ENCODE measurements at places on chromosomes 7 and 10.

- DNase-seq, result no peak
Measured at GRCh38 chr10:11658801-11659368, 47.4 kb upstream of the USP6NL start.

GRCh38 chr10:131703941-131704340 is 196.9 kb upstream of the PPP2R2D start:
- DNase-seq, result no peak

DNA sequence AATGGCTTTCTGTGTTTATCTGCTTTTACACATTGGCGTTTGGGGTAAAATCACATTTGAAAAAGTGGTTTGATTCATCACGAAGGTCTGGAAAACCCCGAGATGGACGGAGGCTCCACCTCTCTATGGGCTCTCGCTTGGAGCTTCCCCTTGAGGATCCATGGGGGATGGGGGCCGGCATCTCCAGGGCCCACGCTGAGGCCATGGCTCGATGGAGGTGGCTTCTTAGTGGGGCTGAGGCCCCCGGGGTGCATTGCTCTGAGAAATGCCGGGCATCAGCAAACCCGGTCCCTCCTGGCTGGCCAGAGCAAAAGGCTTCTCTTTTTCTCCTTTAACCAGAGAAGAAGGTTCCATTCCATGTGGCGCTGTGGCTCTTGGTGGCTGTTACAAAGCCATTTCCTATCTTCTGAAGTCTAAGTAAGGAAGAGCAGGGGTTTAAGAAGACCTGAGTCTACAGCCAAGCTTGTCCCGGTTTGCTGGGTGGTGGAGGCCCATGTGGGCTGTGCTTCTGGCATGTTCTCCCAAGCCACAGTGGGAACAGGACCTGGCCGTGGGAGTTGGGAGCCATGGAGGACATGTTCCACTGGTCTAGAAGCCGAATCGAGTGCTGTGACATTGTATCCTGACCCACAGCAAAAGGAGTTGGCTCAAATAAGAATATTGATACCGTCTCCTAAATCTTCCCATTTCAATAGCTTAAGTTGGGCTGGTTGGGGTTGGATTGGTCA is 243.5 kb upstream of the PITRM1 start:
- DNase-seq, result no peak

DNA sequence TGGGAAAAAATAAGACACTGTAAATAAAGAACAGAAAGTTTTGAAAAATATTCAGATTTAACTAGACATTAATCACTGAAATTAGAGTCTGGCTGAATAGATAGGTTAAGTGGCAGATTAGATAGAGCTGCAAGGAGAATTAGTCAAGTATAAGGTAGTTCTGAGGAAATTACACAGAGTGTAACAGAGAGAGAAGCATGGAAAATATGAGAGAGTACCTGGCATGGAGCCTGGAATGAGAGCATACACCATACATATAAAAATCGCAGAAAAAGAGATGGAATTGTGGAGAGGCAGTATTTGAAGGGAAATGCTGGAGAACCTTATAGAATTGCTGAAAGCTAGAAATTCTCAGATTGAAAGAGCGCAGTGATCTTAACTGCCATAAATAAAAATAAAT is 46.9 kb downstream of the ZNRF2 start:
- DNase-seq, result no peak

DNA sequence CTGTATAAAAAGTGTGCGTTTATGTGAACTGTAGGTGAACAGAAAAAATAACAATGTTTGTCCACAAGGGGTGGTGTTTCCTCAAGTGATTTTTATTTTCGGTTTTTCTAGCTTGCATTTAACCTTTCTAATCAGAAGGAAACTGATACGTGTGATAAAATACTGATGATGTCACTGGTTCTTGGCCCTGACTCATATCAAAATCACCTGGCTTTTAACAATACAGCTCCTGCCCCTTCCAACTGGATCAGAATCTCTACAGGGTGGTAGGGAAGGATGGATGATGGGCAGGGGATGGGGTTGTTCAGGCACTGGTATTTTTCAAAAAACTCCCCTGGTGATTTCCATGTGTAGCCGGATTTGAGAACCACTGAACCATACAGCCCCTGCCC is 10.9 kb downstream of the NPFFR1 start:
- DNase-seq, result no peak

DNA sequence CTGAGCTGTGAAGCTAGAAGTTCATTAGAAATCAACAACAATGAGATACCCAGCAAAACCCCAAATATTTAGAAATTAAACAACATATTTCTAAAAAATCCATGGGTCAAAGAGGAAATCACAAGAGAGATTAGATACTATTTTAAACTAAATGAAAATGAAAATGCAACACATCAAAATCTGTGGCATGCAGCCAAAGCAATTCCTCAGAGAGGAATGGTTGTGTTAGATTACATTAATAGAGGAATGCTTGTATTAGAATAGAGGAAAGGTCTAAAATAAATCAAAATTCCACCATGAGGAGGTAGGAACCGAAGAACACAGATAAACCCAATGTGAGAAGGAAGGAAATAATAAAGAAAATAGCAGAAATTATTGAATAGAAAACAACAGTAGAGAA is 642.1 kb upstream of the GALNT17 start:
- no peak for DNase-seq

DNA sequence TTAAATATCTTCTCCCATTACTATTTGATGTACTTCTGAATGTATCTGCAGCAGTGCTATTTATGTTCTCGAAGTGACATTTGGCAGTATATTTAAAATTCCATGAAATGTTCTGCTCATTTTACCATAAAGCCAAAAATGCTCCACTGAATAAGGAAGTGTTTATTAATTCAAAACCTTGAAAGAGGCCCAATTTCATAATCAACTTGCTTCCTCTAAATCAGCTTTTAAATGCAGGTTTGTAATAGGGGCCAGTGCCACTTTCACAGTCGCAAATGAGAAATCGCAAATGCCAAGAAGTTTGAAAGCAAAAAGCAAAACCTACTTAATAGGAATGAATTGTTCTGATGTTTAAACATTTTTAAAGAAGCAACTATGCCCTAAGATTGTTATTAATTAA is 11.4 kb downstream of the NHLRC2 start:
- DNase-seq, result no peak

DNA sequence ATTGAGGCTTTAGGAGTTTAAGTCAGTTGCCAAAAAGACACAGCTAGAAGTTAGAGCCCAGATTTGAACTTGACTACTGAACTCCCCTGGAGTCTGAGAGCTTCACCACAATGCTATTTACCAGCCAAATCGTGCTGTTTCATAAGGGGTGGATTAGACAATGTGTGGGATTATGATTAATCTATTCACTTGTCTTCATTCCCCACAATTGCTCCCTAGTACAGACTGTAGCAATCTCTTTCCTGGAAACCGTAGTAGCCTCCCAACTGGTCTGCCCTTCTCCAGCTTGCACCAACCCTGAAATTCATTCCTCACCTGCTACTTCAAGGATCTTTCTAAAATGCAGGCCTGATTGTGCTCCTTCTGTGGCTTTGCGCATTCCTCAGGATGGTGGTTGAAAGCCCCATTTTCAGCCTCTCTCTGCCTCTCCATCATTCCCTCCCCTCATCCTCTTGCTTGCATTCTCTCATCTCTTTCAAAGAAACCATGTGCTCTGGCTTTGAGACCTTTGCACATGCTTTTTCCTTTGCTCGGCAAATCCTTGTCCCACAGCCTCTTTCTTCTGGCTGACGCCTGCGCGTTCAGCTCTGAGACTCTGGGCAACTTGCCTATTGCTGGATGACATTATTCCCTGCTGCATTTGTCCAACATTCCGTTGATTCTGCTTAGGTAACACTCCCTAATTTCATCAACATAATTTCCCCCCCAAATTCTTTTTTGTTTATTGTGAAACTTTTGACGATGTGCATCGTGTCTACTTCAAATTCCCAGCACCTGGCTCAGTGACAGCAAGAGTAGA is 145.1 kb downstream of the ADRA2A start:
- DNase-seq, result no peak

DNA sequence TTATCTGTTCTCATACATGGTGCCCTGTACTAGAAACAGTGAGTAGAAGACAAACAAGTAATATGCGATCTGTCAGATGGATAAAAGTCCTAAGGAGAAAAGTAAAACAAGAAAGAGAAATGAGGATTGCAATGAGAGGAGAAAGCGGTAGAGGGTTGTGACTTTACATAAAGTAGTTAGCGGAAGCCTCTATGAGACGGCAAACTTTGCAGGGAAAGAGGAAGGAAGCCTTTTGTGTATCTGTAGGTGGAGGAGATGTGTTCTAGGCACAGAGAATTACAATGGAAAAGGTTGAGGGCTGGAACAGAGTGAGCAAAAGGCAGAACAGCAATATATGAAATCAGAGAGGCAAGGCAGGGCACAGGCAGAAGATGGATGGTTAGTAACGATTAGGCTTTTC is 150.4 kb upstream of the SEMA3E start:
- DNase-seq, result no peak

DNA sequence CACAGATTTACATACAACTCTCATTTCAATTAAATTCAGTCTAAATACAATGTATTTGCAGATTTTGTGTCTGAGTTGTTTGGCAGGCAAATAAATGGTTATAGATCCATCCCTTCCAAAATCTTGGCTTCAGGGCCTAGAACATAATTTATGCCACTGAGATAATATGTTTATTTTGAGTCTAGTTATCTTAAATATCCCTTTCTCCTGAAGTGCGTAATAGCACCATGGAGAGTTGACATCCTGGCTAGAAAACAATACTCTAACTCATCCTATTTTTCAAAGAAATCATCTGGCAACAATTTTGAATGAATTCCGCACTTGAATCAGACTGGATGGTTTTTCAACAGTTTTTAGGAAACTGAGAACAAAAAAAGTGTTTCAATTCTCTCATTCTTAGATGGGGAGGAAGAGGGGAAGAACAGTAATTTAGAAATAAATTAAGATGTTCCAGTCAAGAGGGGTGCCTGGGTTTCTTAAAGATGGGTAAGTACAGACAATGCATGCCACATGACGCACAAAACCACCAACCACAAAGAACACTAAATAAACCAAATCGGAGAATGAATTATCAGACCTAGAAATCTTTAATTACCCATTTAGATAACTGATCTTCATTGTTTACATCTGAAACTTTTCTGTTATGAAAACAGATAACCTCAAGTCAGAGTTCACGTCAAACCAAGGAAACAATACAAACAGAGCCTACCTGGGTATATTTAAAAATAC is 228.7 kb upstream of the PTN start:
- DNase-seq, result no peak

GRCh38 chr7:36604806-36605205 is 119.5 kb downstream of the AOAH start:
- DNase-seq, result no peak

DNA sequence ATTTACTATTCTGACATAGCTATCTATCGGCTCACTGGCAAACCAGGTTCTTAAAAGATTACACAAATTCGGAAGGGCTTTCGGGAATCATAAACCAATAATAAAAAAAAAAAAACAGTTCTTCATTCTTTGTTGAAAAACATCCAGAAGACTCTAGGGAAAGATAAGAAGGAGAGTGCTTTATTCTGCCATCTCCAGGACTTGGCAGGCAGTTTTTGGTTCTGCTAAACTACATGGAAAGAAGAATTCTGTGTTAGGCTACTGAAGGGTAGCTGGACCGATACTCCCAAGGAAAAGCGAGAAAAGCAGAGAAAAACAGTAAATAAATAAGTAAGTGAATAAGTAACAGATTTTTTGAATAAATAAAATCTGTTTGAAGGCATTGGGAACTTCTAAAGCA is 423.5 kb upstream of the KLF6 start:
- no peak for DNase-seq

DNA sequence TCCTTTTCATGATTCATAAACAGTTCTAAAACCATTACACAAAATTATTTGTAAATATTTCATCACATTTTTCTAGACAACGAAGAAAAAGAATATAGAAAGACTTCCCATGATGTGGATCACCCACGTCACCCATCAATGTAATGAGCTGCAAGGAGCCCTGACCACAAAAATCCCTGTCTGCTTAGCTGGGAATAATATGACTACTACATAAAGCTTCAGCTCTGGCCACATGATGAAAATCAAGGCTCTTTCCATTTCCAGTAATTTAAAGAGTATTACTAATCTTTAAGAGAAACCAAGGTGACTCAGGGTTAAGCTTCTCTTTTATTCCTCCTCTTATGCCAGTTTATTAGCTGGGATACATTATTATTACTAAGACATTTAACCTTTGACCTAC is 180.8 kb upstream of the CACNA2D1 start:
- DNase-seq, result no peak

DNA sequence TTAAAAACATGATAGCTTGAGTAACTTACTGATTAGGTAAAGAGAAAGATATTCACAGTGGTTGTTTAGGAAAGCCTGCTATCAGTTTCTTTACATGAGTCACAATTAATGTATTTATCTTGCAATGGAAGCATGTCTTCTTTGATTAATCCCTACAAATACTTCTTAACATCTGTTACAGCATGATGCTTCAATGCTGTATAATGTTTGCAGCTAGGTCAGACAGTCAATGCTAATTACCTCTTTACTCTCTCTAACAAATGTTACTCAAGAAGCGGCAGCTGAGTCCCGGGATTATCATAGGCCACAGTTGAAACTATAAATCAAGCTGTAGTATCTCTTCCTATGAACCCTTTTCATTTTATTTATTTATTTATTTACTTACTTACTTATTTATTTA is 33.2 kb downstream of the ACBD5 start:
- no peak for DNase-seq

DNA sequence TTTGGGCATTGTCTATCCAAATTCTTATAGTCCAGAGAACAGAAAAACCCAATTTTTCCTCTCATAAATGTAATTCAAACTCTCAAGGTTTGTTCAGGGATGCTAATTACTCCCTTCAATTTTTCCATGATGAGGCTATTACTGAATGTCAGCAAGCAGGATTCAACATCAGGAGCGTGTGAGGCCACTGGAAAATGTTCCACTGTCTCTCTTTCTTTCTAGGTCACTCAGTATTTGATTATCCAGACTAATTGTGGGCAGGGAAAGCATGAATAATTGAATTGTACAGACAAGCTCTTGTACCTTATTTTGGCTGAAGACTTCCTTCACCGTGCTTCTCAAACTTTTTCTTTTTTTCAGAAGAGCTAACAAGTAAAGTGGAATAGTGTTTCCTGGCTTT is 30.7 kb downstream of the THNSL1 start:
- DNase-seq, result no peak

DNA sequence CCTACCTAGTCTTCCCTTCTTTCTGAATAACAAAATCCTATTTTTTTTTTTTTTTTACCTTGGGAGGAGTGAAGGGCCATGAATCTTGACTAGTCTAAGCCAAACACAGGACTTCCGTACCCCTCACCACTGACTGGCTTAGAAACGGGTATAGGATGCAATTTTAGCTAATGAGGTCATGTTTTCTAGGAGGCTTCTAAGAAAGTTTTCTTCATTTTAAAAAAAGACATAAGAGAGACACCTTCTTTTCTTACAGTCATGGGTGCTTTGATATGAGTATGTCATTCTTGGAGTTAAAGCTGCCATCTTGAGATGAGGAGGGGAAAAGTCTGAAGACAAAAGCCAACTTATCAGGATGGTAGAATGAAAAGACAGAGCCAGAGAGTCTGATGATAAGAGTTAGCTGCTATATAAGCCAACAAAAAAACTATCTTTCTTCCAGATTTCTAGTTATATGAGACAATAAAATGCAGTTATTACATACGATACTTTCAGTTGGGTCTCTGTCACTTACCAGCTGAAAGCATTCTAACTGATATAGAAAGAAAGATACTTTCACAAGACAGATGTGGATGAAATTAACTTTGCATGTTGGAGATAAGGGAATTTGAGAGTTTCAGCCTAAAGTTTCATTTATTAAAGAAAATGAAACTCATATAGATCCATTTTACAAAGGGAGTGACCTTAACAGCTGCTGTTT is 34.0 kb downstream of the ZNF438 start:
- no peak for DNase-seq

Measured in NCI-H1436 treated with DMSO at 0.1 percent for 48 hours (cell line).